ENCODE measurements at places on chromosomes 3 and 15.

DNA sequence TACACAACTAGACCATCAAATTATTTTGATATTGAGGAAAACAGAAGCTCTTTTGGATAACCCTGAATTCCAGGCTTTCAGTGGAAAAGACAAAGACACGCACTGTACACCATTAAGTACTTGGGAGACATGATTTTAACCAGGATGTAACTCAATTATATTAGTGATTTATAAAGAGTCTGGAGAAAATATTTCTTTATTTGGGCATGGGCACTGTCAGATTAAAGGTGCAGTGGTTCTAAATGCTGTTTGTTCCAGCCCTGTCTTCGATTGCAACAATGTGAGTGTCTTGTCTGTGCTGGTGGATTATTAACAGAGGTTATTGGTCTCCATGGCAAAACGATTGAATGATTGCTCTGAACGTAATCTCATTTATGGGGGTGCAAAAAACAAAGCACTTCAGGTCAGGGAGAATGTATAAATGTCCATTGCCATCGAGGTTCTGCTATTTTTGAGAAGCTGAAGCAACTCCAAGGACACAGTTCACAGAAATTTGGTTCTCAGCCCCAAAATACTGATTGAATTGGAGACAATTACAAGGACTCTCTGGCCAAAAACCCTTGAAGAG, at the start of gene TM4SF4:
Gene TM4SF4, plus strand, starts transcription at position 448 of the 568 bp plus-strand sequence. CDS start 181 bp downstream, outside the sequence.
- DNase-seq: no peak

GRCh38 chr3:195117978-195118581, 152.9 kb downstream of the XXYLT1 start:
- no peak for DNase-seq

- no peak for DNase-seq
Measured at GRCh38 chr15:56725386-56725785, 7.9 kb downstream of the ZNF280D start.

DNA sequence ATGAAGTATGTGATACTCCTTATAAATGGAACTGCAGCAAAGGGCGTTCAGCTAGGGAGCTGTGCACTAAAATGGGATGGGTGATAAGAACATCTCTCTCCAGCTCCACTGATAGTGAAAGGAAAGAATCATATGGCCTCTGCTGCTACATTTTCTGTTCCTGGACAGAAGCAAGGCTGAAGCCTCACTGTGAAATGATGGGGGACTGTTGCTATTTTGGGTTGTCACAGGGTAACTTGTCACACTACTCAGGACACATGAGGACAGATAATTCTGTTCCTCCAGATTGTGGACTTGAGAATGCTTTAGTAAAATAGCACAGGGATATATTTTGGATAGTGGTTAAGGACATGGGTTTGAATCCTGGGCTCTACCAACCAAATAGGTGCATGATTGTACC, 423.6 kb downstream of the FHIT start:
- DNase-seq: no peak

DNA sequence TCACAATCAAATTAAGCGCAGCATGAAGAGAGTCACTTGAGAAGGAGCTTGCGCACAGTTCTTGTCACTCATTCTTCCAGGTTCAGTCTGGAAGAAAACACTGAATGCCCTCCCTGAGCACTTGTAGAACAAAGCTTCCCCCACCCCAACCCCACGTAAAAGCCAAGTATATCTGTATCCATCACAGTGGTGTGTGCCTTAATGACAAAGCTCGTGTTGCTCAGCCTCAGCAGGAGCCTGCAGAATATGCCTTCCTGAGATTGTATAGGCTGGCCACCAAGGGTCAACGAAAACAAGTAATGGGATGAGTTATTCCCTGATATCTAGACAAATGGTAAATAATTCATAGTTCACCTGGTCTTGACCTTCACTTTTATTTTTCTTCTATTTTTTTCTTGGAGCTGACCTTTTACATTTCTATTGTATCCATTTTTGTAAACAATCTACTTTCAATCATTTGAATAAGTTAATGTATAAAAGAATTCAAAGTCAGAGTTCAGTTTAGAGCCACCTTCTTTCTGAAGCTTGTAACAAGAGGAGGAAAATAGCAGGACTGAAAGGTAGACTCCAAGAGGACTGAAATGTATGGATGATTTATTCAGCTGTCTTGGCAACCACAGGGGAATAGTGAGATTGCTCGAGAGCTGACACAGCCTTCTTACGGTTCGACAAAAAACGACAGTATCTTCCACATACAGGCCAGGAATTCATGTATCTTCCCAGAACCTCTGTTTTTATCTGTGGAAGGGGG, 405.5 kb upstream of the TPM1 start:
- no peak for DNase-seq

DNA sequence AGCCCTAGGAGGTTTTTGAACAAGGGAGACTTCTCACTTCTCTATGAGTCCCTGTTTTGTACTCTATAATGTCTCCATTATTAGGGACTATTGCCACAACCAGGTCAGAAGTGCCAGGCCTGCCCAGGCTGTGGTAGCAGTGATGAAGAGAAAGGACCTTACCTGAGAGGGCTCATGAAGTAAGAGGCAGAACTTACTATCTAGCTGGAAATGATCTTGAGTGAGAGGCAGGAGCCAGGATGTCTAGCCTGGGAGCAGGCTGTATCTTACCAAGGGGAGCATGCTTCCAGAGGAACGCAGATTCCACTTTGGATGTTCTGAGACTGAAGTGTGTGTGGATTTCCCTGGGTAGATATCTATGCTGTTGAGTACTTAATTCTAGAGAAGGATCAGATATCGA, 93.3 kb downstream of the RPL39L start:
- DNase-seq: no peak

- DNase-seq: no peak
Measured at GRCh38 chr15:81478354-81478753, 104.3 kb upstream of the TMC3 start.

- DNase-seq: no peak
Measured at GRCh38 chr3:69004138-69004537, 9.3 kb downstream of the EOGT start.

- no peak for DNase-seq
Measured at GRCh38 chr15:51286816-51287215, 51.6 kb downstream of the CYP19A1 start.

- DNase-seq: no peak
Measured at GRCh38 chr3:66404903-66405700, 95.7 kb downstream of the LRIG1 start.

GRCh38 chr15:89243046-89243690, 611 bp upstream of the FANCI start:
- no peak for DNase-seq

DNA sequence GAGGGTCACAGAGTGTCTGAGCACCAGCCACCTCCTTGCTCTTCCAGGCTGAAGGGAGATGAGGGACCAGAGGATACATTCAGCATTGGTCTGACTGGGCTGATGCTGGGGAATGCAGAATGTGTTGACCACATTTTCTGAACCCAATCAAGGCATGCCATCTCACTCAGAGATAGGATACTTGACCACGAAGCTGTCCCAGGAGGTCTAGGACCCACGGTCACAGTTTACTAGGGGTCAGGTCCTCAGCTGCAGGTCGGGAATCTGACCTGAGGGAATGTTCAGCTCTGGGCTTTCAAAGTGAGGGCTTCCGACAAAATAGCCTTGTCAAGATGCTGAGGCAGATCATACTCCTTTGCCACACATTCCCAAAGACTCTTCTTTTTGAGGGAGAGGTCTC, 19.6 kb downstream of the PLA2G4E start:
- no peak for DNase-seq

- DNase-seq: no peak
Measured at GRCh38 chr3:14577897-14578296, 37.8 kb upstream of the GRIP2 start.

DNA sequence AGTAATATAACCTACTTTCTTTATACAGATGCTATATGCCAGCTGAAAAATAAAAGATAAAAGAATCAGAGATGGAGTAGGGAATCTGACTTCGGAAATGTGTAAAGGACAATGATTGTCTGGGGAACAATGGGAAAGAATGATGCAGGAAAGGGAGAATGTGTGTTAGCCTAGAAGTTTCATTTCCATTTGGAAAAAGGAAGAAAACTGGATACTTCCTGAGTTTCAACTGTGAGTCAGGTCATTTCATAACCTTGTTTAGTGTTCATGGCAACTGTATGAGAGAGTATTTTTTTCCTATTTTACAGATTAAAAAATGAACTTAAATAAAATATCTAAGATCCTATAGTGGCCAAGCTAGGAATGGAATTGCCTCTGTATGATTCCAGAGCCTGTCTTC, 261.3 kb upstream of the NECTIN3 start:
- no peak for DNase-seq

- DNase-seq: no peak
Measured at GRCh38 chr15:52257734-52258062, 37.9 kb downstream of the MYO5C start.

DNA sequence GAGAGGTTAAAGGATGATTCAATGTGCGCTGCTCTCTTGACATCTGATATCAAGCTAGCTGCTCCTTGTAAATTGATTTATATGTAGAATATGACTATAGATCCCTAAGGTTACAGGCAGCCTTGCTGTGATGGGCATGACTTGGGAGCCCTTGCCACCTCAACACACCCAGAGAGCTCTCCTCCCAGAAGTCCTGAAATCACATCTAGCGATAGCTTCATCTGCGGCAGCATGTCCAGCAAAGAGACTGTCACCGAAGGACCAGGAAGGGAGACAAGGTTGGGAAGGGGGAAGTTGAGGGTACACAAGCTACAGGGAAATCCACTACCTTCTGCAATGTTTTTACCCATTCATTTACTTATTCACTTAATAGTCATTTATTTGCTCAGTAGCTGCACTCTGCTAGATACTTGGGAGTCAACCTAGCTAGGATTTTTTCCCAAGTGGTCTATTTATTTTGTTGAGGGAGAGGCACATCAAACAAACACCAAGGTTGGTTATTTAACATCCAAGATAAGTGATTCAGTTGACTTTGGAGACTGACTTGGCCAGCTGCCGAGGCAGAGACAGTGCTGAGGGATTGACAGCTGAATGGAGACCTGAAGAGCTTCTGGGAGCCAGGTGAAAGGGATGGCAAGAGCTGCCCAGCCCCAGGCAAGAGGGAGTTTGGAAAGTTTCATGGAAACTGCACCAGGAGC, 205.8 kb upstream of the IL12A start:
- DNase-seq: no peak

- no peak for DNase-seq
Measured at GRCh38 chr3:138356730-138357405, 8.5 kb downstream of the MRAS start.

GRCh38 chr3:12916159-12916558, 74.8 kb upstream of the RPL32 start:
- no peak for DNase-seq
